GM23338 (cell line): ENCODE measurements at places on chromosomes 16 and 17. TPM values are rescaled to one million over a fixed set of nuclear protein-coding genes. Genes with fewer than 3 reads are reported as not detected.

The FTO gene
- polyA plus RNA-seq = 13.1 and 17.7 TPM in 2 replicates

The OSGIN1 gene
- polyA plus RNA-seq = 0.32 and 0.94 TPM in 2 replicates

The CCDC200 gene
- 0.31 TPM in 1 of 2 replicates, not detected in the other for polyA plus RNA-seq

The KRT28 gene
- not detected in 2 replicates for polyA plus RNA-seq

The RND2 gene
- polyA plus RNA-seq = 18.5 and 20.4 TPM in 2 replicates

The CACNG1 gene
- polyA plus RNA-seq = not detected in 2 replicates

The TBC1D3C gene
- not detected in 2 replicates for polyA plus RNA-seq

The TRAPPC2L gene
- polyA plus RNA-seq = 167 and 171 TPM in 2 replicates

The DLX3 gene
- polyA plus RNA-seq = 0.19 and 0.27 TPM in 2 replicates

The HSD17B2 gene
- polyA plus RNA-seq = 0.03 and 0.29 TPM in 2 replicates

The PLXDC1 gene
- 0.75 and 0.91 TPM in 2 replicates for polyA plus RNA-seq

The PTRH2 gene
- 70.7 and 85.2 TPM in 2 replicates for polyA plus RNA-seq

The GUCY2D gene
- polyA plus RNA-seq = 0.08 and 0.96 TPM in 2 replicates

The MILR1 gene
- 0.39 TPM in 1 of 2 replicates, not detected in the other for polyA plus RNA-seq

The CNTNAP1 gene
- polyA plus RNA-seq = 0.75 and 1.3 TPM in 2 replicates

The CTF1 gene
- polyA plus RNA-seq = 0.24 and 0.43 TPM in 2 replicates

The CACNG5 gene
- 1.8 and 2.7 TPM in 2 replicates for polyA plus RNA-seq

The CA10 gene
- 0.90 and 0.92 TPM in 2 replicates for polyA plus RNA-seq

The CSH2 gene
- polyA plus RNA-seq = 0.37 and 0.43 TPM in 2 replicates

The PITPNM3 gene
- polyA plus RNA-seq = 0.68 and 1.0 TPM in 2 replicates
